ENCODE measurements at places on chromosomes 2 and 18. TPM values are rescaled to one million over a fixed set of nuclear protein-coding genes. Genes with fewer than 3 reads are reported as not detected.

- DNase-seq = peak; percentile 16
Measured at GRCh38 chr2:54394392-54394791, 61.7 kb upstream of the SPTBN1 start.

DNA sequence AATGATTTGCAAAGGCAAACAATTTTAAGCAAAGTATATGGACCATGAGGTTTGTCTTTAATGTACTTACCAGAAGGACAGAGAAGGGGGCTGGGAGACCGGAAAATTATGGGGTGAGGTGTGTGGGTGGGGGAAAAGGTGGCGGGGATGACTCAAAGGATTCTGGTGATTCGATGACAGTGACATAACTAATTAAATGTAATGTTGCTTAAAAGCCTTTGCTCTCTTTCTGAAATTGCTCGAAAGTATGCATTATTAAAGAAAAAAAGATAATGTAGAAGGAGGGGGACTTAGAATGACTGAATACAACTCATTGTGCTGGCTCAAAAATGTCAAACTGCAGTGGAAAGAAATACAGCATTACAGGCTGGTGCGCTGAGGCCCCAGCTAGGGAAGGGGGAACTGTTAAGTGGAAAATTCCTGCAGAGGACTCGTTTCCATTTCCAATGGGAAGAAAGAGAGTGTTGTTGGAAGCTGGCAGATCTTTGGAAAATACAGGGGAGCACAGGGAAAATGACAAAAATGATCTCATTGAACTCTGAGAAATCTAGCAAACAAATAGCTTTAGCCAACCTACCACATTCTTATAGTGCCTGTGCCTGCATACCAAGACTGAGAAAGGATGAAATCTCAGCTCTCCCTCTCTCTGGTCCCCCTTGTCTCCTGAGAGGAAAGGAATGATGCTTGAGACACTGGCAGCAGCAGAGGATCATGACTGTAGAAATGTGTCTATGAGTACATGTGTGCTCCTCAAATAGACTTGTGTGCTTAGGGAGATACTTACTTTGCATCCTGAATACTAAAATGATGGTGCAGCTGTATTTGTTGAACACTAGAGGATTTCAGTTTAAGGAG is 632.4 kb downstream of the NYAP2 start:
- peak; percentile 68 for DNase-seq

DNA sequence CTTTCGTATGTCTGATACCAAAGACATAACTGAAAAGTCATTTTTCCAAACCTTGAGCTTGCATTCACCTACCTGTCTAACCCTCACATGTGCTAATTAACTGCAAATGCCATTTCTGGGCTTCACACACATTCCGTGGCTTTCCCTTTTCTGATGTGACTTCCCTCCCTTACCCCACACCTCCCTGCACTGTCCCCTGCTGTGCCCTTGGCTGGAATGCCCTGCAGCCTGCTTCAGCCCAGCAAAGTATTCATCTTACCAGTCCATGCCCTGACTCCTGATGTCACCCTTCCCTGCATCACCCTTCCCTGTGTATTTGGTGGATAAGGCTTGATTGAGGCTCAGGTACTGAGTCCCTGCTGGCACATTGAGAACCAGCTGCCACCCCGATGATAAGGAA is 12.2 kb downstream of the RETSAT start:
- DNase-seq = no peak

DNA sequence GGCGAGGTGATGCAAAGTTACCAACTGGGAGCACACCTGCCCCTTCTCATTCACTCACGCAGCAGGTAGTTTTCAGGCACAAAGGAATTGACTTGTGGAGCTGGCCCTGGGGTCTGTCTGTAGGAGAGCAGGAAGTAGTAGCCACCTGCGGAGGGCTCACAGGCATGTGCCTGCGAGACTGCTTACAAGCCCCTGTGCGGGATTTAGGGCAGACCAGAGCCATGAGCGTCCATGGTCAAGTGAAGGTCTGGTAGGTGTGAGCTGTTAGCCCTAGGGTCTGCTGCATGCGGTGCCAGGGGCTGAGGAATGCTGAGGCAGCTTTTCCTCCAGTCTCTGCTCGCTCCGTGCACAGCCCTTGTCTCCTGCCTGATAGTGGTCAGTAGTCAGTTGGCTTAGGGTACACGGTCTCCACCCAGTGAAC is 18.9 kb downstream of the INPP4A start:
- peak; percentile 16 for DNase-seq

DNA sequence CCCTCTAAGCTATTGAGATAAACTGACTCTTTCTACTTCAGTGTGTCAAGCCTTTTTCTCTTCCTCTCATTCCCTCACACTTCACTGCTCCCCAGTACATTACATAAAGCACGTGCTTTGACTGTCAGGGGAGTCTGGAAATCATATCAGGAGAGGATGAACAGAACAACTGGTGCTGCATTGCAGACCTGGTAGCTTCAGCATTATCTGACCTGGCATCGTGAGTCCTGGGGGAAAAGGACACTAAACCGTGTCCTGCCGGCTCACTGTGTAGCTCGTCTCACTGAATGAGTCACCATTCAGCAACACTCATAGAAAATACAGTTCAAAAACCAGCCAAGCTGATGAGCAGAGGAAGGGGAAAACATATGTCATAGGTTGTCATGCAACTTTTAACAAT is 108.5 kb upstream of the UNC80 start:
- no peak for DNase-seq

DNA sequence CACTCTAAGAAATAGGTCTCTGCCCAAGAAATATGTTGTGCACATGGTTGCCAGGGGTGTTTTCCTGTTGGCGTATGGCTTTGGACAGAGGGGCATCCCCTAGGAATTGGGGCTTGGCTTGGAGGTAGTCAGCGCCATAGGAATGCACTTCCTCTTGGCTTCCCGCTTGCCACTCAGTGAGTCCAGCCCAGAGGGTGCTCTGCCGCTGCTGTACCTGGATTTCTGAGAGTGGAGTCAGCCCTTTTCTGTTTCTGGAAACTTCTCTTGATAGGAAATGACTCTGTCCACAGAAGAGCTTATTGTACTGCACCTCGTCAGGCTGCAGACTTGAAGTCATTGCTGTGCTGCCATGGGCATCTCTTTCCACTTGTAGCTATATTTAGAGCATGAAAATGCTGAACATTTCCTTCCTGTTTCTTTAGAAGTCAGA is 116.7 kb upstream of the MGAT5 start:
- DNase-seq = peak; percentile 41

DNA sequence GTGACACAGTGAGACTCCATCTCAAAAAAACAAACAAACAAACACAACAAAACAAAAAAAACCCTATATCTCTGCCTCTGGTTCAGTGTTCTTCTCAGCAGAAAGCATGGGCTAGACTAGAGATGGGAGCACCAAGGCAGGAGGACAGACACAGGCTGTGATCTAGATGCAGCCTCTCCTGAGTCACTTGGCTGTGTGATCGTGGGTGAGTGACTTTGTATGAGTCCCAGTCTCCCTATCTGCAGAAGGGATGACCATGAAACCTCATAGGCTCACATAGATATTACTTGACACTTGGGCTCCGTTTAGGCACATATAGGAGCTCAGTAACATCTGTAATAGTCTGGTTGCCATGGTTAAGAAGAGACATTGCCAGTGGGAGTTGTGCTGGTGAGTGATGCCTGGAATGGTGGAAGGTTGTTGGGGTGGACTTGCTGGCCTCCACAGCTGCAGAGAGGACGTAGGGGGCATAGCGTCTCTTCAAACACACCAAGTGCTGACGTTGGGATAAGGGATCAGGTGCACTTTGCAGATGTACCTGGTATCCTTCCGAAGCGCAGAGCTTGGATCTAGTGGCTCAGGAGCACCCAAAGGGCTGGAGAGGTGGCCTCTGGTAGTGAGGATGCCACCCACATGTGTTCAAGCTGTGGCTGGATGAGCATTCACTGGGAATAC is 318.9 kb upstream of the HS6ST1 start:
- no peak for DNase-seq

DNA sequence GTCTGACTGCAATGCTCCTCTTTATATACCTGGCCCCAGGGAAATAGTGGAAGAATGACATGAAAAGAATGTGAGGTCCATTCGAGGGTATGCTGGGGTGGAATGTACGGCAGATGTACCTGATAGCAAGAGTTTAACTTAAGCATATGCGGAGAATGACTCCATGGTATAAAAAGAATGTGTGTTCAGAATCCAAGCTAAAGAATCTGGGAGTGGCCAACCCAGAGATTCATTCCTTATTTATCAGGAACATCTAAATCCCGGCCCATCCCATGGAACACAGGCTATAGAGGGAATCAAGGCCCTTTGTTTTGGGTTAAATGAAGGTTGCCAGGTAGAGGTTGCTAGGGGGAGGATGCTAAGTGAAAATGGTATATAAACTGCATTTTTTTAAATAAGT is 150.0 kb downstream of the ZNF385B start:
- DNase-seq = no peak

GRCh38 chr18:8314124-8314523 is 295.1 kb upstream of the RAB12 start:
- no peak for DNase-seq

DNA sequence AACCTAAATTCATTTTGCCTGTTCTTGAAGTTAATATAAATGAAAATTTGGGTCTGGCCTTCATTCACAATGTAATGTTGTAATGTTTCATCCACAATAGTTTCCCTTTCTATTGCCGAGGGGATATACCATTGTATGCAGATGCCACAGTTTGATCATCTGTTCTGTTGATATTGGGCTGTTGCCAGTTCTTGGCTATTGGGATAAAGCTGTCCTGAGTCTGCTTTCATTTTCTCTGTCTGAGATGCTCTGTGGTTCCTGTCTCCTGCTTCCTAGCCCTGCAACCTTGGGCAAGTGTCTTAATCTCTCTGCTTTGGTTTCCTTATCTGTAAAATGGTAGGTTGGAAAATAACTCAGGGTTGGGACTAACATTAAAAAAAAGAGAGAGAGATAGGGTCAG is 25.2 kb downstream of the B3GNT2 start:
- no peak for DNase-seq

DNA sequence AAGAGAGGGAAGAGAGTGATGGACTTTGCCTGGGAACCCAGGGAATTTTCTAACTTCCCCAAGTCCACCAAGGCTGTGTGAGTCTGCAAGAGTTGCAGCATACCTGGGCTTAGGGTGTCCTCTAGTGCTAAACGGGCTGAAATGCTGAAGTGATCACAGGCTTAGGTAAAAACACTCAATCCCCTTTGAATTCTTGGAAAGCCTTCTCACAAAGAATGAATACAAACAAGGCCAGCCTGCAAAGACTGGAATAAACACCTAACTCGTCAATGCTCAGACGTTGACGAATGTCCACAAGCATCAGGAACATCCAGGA is 30.0 kb upstream of the BMP10 start:
- no peak for DNase-seq

DNA sequence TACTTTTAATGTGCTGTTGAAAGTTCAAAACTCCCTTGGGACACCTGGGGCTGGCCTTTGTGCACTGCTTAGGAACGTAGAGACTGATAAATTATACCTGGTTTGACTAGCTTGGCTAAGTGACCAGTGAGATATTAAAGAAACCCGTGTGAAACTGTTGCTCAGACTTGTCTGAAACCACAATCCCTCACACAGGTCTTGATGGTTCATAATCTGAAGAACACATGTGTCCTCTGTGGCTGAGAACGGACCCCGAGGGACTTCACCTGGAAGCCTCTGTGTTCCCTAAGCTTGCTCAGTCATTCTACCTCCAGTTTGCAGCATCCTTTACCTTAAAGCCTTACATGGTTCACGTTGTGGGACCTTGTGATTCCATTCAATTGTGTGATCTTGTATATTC is 218.8 kb downstream of the CBLN2 start:
- no peak for DNase-seq

DNA sequence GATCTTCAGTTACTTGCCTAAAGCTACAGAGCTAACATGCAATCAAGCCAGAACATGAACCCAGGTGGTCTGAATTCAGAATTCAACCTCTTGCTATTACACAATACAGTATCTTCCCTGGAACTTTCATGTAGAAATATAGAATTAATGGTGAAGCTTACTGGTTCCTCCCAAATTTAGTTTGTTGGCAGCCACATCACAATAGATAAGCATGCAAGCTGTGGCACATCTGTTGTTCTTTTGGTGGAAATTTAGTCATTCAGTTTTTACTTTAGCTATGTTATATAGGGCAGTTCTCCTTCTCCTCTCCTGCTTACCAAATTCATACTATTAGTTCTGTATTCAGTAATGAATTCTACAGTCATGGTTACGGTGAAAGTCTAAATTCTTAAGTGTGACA is 101.0 kb upstream of the RNF152 start:
- no peak for DNase-seq

GRCh38 chr18:66632756-66633155 is 28.9 kb upstream of the CDH19 start:
- DNase-seq = no peak

- DNase-seq = no peak
Measured at GRCh38 chr2:39913648-39914461, 134.8 kb upstream of the THUMPD2 start.

DNA sequence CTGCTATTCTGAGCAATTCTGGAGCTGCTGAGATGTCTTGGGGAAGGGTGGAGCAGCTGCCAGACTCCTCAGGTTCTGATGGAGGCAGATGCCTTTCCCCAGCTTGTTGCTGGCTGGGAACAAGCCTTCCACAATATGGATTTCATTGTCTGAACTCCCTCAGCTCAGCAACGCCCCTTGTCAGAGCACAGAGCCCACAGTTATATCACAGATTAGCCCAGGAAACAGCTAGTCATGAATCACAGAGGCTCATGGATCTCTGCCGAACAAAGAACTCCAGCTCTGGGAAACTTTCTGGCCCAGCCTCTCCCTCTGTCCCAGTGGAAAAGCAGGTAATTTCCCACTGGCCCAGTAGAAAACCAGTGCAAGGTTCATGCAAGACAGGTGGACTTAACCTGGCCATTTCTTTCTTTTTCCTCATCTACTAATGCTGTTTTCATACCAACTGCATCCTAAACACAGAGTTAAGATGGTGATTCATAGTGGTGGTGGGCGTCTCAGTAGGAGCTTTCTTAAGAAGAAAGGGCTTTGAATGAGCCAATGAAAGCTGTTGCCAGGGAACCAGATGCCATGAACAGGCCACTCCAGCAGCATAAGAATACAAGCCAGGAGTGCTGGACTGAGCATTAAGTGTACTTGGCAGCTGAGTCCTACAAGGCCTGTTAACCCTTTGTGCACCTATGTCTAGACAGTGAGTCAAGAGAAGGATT is 8.7 kb upstream of the KIAA2012 start:
- DNase-seq = peak; percentile 33

DNA sequence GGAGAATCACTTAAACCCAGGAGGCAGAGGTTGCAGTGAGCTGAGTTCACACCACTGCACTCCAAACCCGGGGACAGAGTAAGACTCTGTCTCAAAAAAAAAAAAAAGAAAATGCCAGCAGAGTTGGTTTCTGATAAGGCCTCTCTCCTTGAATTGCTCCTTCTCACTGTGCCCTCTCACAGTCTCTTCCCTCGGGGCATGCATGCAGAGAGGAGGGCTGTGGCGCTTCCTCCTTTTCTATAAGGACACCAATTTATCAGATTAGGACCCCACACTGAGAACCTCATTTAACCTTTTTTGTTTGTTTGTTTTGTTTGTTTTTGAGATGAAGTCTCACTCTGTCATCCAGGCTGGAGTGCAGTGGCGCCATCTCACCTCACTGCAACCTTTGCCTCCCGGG is 110.5 kb downstream of the ZFP36L2 start:
- no peak for DNase-seq

- peak; percentile 48 for DNase-seq
Measured at GRCh38 chr2:28398101-28398834, 5.6 kb downstream of the FOSL2 start.

Gene NEB
- 0.33 TPM for total RNA-seq

Gene OST4
- total RNA-seq = 406 TPM

Gene IDH1
- 23.7 TPM for total RNA-seq

Gene G6PC2
- not detected for total RNA-seq

Gene FAHD2A
- 37.9 TPM for total RNA-seq

Gene DYNAP
- total RNA-seq = not detected

Gene LAMA1
- not detected for total RNA-seq

Gene TUBA3E
- not detected for total RNA-seq

Gene TTC32
- 15.7 TPM for total RNA-seq

Gene CCDC68
- total RNA-seq = not detected

Gene CXCR4
- total RNA-seq = 89.3 TPM
